ENCODE measurements at places on chromosomes 2 and 18.
A peak's percentile ranks its signal among the peaks of the same experiment; 100 is the strongest.

- DNase-seq, result peak; percentile 80
Measured at GRCh38 chr2:119544075-119544938, at the start of gene CFAP221. CFAP221 (plus strand) TSS chr2:119544449; CDS start chr2:119546132, 1,683 bp downstream.

GRCh38 chr2:160362018-160362417 lies 131.6 kb downstream of the RBMS1 start:
- DNase-seq, result no peak

DNA sequence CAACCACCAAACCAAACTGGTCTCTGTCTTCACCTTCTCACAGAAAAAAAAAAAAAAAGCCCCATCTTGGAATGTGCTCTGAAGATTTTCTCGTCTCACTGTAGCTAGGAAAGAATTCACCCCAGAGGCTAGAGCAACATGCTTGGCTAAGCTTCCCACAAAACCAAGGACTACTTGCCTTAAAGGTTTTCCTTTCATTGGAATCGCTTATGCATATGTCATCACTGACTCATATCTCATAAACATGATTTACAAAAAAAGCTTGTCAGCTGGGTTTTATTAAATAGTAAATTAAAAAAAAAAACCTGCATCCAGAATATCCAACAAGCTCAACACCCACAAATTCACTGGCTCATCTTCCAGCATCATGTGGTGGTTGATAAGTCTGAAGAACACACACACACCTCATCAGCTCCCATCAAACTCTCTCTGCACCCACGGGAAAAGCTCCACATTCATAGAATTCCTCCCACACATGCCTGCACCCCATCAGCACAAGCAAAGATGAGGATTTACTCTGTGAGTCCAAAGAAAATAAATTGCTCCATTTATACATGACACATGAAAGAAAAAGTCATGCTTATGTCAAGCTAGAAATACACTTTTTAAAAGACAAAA lies 182.0 kb upstream of the TRIB2 start:
- no peak for DNase-seq

- DNase-seq, result no peak
Measured at GRCh38 chr2:182057002-182057401, 71.3 kb downstream of the PPP1R1C start.

DNA sequence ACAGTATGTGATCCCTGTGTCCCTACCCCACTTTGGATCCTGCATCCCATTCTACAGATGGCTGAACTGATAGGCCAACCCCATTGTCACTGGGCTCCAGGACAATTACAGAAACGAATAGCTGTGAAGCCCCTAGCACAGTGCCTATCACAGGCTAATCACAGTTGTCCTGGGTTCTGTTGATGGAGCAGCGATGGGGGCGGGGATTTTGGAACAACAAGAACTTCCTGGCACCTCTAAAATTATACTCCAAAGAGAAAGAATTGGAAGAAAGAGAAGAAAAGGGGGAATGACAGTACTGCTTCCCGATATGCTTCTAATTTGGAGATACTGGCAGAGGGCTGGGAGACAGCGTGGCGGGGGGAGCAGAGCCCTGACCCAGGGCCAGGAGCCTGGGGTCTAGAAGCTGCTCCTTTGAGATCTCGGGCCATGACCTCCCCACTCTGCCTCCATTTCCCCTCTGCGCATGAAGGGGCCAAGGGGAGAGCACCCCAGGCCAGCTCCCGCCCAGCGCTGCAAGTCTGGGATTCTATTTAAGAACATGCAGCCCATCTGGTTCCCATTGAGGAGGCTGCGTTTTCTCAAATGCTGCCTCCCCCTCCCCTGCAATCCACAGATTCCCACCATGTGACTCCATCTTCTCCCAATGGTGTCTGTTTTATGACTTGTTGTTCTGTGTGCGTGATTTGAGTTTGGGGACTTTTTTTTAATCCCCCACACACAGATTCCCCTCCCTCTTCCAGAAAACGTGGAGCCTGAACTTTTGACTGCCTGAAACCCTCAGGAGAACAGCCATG lies 202.7 kb downstream of the CYP26B1 start:
- DNase-seq, result no peak

GRCh38 chr18:75809151-75809925 lies 381.8 kb upstream of the SMIM21 start:
- DNase-seq, result no peak

DNA sequence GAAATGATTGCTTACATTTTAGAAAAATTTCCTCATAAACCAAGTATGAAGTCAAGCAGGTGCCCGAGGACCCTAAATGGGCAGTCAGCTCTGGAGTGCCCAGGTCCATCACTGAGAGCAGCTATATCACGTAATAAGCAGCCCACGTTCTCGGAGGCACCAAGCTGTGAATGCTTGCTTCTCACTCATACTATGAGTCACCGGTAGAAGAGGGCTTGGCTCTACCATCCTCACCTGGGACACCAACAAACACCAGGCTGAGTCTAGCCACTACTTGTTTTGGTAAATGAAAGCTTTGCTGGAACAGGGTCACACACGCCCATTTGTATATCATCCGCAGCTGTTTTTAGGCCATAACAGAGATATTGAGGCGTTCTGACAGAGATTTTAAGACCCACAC lies 207.5 kb downstream of the SEPTIN10 start:
- no peak for DNase-seq

GRCh38 chr2:109254174-109254904 lies 125.3 kb downstream of the SH3RF3 start:
- DNase-seq, result no peak

GRCh38 chr2:130951018-130951417 lies 114.3 kb downstream of the ARHGEF4 start:
- DNase-seq, result no peak

DNA sequence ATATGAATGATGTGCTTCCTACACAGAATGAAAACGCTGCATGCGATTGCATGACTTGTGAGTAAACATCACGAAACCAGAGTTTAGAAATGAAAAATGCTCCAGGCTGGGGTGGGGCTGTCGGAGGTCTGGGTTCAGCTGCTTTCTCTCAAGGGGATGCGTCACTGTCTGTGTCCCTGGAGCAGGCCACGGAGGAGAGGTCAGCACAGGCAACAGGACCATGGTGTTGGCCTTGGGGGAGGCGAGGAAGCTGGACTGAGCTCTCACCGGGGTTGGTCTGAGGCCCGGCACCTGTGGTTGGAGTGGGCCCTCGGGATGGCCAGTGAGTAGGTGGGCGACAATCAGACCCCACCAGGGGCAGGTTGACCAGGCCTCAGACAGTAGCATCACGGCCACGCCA lies 89.0 kb upstream of the TMEM18 start:
- no peak for DNase-seq

Measured in aorta (tissue), 5 donors.